CD8-positive, alpha-beta T cell (primary cell): ENCODE measurements at places on chromosomes 12 and 14. TPM values are rescaled to one million over a fixed set of nuclear protein-coding genes. Genes with fewer than 3 reads are reported as not detected.

DNA sequence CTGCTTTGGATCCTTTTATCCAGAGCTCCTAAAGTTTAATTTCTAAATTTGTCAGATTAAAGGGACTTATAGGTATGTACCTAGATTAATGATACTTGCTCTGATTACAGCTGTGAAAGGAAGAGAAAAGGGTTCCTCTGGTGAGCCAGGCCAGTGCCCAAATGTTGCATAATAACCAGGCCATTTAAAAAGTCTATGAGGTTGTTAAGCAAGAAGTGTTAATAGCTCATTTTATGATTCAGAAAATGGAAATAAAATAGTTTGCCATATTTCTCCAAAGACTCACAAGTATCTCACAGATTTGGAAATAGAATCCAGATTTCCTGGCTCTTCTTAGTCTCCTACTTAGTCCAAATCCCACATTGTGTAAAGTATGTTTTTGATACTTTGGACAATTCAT lies 67.6 kb downstream of the SLC38A6 start:
- no peak for DNase-seq

GRCh38 chr12:52243259-52243855 lies 10.3 kb downstream of the KRT7 start:
- DNase-seq = no peak

GRCh38 chr12:51823875-51824565 lies 24.5 kb downstream of the FIGNL2 start:
- no peak for DNase-seq

DNA sequence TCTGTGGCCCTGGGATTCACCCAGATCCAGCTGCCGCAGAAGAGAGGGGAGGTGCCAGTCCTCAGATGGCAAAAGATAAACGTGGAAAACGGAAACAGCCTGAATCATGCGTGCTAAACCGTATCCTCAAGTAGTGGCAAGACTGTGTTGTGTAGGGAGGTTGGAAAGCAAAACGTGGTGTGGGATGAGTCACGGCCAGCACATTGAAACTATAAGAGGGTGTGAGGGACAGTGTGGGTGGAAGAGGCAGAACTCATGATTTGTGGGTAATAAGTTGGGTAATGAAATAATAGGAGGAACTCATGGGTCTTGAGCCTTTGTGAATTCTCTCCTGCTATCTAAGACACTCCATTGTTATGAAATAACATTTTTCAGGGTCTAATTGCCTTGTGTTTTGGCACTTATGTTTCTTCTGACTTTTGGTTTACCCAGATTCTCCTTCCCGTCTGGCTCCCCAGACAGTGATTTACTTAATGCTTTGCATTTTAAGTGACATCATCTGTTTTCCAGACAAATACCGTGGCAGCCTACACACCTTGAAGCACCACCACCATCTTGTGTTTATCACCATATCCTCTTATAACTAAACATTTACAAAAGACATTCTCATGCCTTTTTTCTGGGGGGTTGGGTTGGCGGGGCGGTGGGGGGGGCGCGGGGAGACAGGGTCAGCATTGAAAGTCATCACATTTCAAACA lies 62.3 kb upstream of the PTCSC3 start:
- no peak for DNase-seq

DNA sequence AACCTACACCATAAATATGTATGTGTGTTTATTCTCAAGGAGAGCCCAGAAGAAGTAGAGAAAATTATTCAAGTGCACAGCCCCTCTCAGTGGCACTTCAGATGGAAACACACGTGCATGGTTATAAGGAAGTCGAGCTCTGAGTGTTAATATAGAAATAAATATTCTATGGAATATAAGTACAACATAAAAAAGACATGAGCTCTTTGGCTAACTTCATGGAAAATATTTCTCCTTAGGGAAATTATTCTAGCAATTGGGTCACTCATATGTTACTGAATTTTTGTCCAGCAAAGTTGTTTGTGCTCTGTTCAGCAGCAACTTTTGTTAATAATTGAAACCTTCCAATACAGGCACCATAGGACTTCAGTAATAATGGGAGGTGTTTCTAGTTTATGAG lies 939.0 kb downstream of the LRFN5 start:
- no peak for DNase-seq

The AKAP5 gene
- total RNA-seq = 3.7 TPM

DNA sequence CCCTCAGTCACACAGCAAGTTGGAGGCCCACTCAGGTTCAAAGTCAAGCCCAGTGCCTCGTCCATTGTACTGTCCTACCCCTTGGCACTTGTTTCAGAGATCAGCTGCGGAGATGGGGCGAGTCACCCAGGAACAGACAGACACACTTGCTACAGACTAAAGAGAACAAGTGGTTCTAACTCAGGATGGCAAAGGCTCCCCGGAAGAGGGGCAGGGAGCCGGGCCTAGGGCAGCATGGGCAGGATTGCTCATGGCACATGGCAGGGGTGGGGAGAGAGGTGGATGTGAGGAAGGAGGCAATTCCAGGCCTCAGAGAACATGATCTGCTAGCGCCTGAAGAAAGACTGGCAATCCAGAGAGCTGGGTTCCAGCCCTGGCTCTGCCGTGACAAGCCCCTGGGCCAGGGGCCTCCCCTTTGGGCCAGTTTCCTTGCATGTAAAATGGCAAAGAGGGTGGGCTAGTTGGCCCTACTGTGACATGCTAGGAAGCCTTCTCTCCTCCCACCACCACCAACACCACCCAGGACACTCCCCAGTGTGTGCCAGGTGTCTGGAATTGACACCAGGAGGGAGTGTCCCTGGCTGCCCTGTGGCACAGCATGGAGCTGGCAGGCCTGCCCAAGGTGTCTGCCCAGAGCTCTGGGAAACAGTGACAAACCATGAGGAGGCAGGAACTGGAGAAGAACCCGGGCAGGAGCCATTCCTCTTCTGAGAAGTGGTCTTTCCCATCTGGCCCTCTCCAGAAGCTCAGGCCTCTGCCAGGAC lies 24.0 kb upstream of the IRF2BPL start:
- DNase-seq = no peak

DNA sequence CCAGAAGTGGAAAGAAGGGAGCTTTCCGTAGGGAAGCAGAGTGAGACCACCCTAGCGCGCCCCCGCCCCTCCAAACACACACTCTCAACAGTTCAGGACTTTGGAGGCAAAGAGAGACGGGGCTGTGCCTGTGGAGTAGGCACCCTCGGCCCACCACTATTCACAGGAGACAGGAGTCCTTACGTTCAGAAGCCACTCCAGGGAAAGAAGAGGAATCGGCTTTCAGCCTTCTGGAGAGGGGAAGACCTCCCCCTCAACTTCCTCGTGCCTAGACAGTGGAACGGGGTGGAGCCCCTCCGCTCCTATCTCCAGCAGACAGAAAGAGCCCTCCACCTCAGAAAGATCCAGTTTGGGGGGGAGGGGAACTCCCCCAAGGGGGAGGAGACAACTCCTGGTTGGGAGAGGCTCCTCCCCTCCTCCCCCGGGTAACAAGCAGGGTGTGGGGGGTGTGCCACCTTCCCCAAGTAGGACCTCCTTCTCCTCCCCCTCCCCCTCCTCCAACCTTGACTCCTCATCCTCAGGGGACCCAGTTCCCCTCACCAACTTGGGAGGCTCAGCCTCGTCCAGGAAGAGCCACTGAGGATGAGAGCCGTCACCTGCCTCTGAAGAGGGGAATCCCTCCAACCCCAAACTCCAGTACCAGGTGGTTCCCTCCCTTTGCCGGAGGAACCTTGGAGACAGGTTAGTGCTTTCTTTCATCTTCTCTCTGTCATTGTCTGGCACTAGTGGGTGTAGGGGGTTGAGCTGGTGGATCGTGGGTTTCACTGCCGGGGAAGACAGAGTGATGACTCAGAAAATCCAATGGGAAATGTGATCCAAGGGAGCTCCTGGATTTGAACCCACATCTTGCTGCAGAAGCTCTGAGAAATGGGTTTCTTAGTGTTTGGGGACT lies 883 bp downstream of the FOXJ2 start:
- DNase-seq = peak; percentile 46

DNA sequence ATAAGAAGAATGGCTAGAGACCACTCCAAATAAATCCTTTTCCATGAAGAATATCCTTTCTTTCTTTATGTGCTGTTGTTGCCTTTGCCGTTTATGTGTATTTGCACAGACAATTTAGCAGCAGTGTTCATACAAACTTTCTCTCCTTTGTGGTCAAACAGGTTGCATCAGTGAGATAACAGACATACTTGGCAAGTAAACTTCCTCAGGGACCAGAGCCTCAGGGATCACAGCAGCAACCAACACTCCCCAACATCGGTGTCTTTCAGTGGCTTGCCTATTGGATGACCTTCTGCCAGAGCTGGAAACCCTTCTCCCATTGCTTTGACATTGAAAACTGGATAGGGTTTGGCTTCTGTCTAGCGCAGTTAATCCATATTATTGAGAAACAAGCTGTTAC lies 252.2 kb downstream of the BTG1 start:
- DNase-seq = no peak

The HHIPL1 gene
- total RNA-seq = not detected

DNA sequence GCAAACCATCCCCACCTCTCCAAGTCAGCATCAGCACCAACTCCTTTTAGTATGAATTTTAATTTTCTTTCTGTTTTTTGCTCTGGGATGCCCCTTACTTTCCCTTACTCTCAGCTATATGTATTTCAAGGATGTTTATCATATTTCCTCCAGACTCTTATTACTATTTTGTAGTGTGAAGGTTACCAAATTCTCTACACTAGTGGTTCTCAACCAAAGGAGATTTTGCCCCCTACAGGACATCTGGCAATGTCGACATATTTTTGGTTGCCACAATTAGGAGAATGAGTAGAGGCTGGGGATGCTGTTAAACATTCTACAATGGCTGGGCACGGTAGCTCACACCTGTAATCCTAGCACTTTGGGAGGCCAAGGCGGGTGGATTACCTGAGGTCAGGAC lies 29.1 kb upstream of the SOS2 start:
- DNase-seq = peak; percentile 9

- no peak for DNase-seq
Measured at GRCh38 chr12:31315784-31316465, 10.0 kb downstream of the SINHCAF start.

DNA sequence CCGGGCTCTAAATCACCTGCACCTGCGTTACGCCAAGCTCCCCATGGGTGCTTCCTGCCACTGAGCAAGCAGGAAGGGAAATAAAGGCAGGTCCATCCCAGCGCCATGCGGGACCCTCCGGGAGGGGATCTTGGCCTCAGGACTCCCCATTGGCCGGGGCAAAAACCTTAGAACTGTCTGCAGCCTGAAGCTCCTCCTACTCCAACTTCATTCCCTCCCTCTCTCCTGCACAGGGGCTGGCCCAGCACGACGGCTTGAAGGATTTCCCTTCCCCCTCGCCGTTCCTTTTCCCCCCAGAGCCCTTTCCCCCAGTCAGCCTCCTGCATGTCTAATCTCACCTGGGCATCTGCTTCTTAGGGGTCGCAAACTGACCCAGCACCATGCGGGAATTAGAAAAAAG lies 137.2 kb upstream of the NCOR2 start:
- DNase-seq = no peak

DNA sequence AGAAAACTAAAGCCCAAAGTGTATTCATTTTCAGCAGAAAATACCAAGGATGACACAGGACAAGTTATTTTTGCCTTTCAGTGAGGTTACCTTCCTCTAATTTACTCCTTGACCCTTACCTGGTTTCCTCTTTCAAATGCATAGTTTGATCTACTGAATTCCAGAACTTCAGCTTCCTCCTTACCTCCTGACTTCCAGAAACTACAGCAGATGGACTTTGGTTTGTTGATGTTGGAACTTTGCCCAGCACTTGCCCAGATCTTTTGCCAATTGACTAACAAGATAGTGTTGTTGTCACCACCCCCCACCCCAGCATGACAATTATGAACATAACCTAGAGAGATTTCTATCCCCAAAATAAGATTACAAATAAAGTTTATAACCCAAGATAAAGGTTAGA lies 63.2 kb downstream of the NAV3 start:
- no peak for DNase-seq
